ENCODE measurements at places on chromosomes 3 and 15. TPM values are rescaled to one million over a fixed set of nuclear protein-coding genes. Genes with fewer than 3 reads are reported as not detected.

- H3K27me3 ChIP-seq, result no peaks in the 10 kb centered on the region
- no peak overlapping the region for H3K4me3 ChIP-seq
- H3K36me3 ChIP-seq, result no peaks in the 10 kb centered on the region
- H3K4me1 ChIP-seq, result peaks cover 23% of the 10 kb centered on the region
- DNase-seq, result no peak
Observed at GRCh38 chr3:140092848-140093536, 158.0 kb downstream of the CLSTN2 start.

Gene TPRG1
- polyA plus RNA-seq, result 0.42 TPM

- DNase-seq, result no peak
- H3K4me1 ChIP-seq, result peaks cover 14% of the 10 kb centered on the region
- H3K27ac ChIP-seq, result no peak overlapping the region
- H3K27me3 ChIP-seq, result peaks cover 51% of the 10 kb centered on the region
- H3K4me3 ChIP-seq, result peak overlapping the region; percentile 22
Observed at GRCh38 chr15:96416218-96416933, 85.9 kb downstream of the NR2F2 start.

Gene FGD5
- polyA plus RNA-seq, result 6.4 TPM

Gene ATP8B4
- polyA plus RNA-seq, result 0.51 TPM

Gene CCDC51
- polyA plus RNA-seq, result 9.3 TPM

Gene TRPM1
- 0.25 TPM for polyA plus RNA-seq

GRCh38 chr15:74226761-74227540 lies 9.2 kb upstream of the CCDC33 start:
- H3K4me3 ChIP-seq, result no peak overlapping the region
- peaks cover 14% of the 10 kb centered on the region for H3K4me1 ChIP-seq
- H3K27ac ChIP-seq, result no peak overlapping the region
- DNase-seq, result no peak
- H3K36me3 ChIP-seq, result no peaks in the 10 kb centered on the region
- H3K27me3 ChIP-seq, result no peaks in the 10 kb centered on the region

GRCh38 chr3:169811631-169812331 lies 889 bp upstream of the LRRIQ4 start:
- peak overlapping the region; percentile 82 for H3K27ac ChIP-seq
- H3K27me3 ChIP-seq, result no peaks in the 10 kb centered on the region
- peak; percentile 34 for DNase-seq
- peak overlapping the region; percentile 66 for H3K4me3 ChIP-seq
- H3K4me1 ChIP-seq, result peaks cover 9% of the 10 kb centered on the region

Gene CADM2
- polyA plus RNA-seq, result 0.19 TPM

Gene INO80
- 14.3 TPM for polyA plus RNA-seq

- H3K36me3 ChIP-seq, result no peaks in the 10 kb centered on the region
- peaks cover 25% of the 10 kb centered on the region for H3K27me3 ChIP-seq
- H3K4me3 ChIP-seq, result no peak overlapping the region
- no peak overlapping the region for H3K27ac ChIP-seq
- H3K4me1 ChIP-seq, result peaks cover 20% of the 10 kb centered on the region
Observed at GRCh38 chr15:45133561-45133920, 3.7 kb downstream of the DUOX1 start.
